D341Med (cell line): ENCODE measurements at places on chromosomes 7 and 10.
A peak's percentile ranks its signal among the peaks of the same experiment; 100 is the strongest.

- DNase-seq: no peak
Observed at GRCh38 chr10:19247843-19248242, 199.2 kb downstream of the MALRD1 start.

GRCh38 chr7:13989126-13989948 is at the start of gene ETV1:
Gene ETV1, minus strand, starts transcription at chr7:13989666. Its CDS starts 614 bp downstream, at chr7:13989052.
- peak; percentile 65 for DNase-seq

DNA sequence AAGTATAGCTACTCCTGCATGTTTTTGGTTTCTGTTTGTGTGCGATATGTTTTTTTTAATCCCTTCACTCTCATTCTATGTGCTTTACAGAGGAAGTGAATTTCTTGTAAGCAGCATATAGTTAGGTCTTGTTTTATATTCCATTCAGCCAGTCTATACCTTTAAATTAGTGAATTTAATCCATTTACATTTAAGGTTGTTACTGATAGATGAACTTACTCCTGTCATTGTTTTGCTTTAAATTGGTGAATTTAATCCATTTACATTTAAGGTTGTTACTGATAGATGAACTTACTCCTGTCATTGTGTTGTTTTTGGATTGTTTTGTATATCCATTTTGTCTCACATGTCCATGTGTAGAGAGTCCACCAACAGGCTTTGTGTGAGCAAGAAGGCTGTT is 11.1 kb downstream of the GIMAP8 start:
- DNase-seq: no peak

DNA sequence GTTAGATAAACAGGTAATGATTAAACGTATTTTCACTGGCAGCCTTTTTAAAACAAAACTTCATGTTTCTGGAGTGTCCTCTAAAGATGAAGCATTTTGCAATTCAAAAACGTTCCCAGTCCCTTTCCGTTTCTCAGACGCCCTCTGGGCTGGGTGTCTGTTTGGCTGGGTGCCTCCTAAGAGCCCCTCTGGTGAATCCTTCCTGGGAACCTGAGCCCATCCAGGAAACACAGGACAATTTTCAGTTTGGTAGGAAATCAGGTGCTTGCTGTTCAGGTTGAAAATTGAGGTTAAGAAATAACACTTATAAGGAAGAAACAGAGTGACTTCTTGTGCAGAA is 76.7 kb downstream of the CHN2 start:
- DNase-seq: no peak

- no peak for DNase-seq
Observed at GRCh38 chr7:19107356-19108146, 9.9 kb downstream of the TWIST1 start.

DNA sequence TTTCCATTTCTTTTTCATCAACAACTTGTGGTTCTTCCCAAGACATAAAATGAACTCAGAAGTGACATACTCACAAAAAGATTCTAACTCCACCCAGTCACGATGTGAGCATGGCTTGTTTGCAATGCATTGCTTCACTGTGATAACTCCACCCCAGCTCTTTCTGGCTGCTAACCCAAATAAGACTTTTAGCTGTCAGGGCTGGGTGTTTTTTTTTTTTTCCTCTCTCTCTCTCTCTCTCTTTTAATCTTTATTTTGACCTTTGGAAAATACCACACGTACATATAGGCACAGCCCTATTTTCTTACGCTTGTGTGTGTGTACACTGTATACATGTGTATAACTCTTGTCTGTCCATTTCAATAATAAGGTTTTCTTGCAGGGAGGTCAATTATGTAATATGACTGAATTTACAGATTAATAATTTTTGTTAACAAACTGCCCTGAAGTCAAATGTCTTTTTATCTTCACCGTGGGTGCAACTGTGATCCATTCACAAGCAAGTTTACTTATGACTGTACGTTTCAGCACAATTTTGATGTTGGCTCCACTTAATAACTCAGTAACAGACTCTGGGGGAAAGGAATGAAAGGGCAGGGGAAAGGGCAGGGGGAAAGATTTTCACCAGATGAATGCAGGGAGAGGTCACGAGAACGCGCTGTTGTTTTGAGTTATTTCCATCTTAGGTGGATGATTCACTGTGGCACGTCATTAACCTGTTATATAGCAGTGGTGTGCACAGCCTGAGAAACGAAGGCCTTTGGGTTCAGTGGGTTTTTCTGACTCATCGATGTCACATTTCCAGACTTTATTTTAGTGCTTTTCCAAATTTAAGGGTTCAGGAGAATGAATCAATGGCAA is 49.1 kb downstream of the APBB1IP start:
- DNase-seq: no peak

DNA sequence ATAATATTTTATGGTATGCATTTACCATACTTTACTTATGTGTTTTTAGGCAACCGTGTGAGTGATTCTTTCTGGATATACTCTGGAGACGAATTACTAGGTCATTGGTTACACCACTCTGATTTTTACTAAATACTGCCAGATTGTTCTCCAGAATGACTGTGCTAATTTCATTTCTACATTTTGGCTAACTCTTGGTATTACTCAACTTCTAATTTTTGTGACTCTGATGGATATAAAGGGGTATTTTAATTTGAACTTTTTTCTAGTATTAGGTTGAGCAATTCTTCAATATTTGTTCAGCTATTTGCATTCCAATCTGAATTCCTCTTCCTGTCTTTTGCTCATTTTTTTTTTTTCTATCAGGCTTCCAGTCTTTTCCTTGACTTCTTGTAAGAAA is 223.6 kb downstream of the MDFIC start:
- DNase-seq: no peak

GRCh38 chr10:17993361-17993760 is 41.6 kb downstream of the SLC39A12 start:
- no peak for DNase-seq

- no peak for DNase-seq
Observed at GRCh38 chr7:33685981-33686683, 219.2 kb upstream of the BMPER start.

- no peak for DNase-seq
Observed at GRCh38 chr10:60417901-60418300, 28.2 kb upstream of the ANK3 start.

GRCh38 chr7:95324431-95324830 is at the start of gene PON1:
Gene PON1, minus strand, starts transcription at chr7:95324532. Its CDS starts 57 bp downstream, at chr7:95324475.
- no peak for DNase-seq

DNA sequence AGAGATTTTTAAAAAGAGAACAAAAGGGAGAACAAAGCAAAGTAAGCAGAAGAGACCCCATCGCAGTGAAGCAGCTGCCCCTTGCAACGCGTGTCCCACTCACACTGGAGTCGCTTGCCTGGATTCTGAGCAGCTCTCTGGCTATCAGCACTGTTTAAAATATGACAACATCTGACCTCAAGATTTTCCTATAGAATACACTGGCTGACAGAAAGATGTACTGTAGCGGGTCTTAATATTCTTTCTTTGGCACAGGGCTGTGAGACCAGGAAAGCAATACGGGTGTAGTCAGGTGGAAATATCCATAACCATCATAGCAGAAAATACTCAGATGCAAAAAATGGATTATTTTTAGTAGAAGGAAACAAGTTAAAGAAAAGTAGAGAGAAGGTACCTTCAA is 125.7 kb upstream of the TNS3 start:
- DNase-seq: no peak

DNA sequence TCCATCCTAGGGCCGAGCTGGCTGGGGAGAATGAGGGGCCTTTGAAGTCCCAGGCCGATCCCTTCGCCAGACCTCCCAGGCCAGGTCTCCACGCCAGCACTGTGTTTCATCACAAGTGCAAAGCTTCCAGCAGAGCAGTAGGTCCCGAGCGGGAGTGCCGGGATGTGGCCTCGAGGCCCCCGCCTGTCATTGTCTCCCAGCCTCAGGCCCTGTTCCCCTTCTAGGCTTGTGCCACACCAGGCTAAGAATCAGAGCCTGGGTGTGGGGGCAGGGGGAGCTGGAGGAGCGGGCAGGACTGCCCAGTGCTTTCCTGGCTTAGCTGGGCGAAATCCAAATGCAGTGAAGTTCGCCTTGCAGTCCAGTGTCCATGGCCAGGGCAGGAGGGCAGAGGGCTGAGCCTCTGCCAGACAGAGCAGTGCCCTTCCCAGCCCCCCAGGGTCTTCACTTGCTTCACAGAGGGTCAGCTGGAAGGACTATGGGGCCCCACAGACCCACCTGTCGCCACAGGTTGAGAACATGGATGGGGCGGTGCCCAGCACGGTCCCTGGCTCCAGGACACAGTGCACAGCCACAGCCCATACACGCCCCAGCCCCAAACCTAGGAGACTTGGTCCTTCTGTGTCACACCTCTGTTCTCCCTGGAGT is 20.2 kb upstream of the PFKFB3 start:
- DNase-seq: no peak

DNA sequence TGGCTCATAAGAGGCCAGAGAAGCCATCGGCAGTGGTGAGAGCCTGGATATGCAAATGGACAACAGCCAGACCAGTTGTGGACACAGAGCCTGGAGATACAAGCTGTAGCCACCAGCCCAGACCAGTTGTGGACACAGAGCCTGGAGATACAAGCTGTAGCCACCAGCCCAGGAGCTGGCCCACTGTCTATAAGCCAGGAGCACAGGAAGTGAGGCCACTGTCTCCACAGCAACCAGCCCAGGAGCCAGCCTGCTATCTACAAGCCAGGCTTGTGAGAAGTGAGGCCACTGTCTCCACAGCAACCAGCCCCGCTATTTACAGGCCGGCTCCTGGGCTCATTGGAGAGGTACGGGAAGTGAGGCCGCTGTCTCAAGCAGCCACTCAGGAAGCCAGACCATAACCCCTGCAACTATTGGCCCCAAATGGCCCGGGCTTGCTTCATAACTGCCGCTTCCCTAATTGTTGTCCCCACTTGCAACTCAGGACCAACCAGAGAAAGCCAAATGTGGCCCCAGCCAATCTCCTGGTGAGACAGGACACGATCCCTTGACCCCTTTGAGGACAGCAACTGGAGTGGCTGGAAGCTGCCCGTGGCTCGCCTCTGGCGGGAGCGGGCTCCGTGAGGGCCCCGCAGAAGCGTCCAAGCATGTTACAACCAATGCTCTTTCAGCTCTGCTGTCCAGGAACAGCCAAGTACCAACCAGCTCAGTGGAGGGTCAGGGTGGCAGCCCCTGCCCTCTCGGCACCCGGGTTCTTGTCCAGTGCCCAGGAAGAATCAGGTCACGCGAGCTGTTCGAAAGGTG is 44.1 kb upstream of the CNPY1 start:
- no peak for DNase-seq

- no peak for DNase-seq
Observed at GRCh38 chr7:2175514-2175913, 57.2 kb downstream of the MAD1L1 start.
